ENCODE measurements at places on chromosomes 5 and 9. TPM values are rescaled to one million over a fixed set of nuclear protein-coding genes. Genes with fewer than 3 reads are reported as not detected.

DPP7 gene
- polyA plus RNA-seq = 14.5 TPM

LCN10 gene
- 2.0 TPM for polyA plus RNA-seq

CCDC152 gene
- polyA plus RNA-seq = 10.0 TPM

C6 gene
- 2.1 TPM for polyA plus RNA-seq

PDLIM4 gene
- 21.7 TPM for polyA plus RNA-seq

GLRA1 gene
- 0.08 TPM for polyA plus RNA-seq

SSBP2 gene
- 95.2 TPM for polyA plus RNA-seq

TRPM3 gene
- 12.1 TPM for polyA plus RNA-seq

UCK1 gene
- polyA plus RNA-seq = 40.5 TPM

RAD17 gene
- 35.7 TPM for polyA plus RNA-seq

FAM81B gene
- polyA plus RNA-seq = 6.9 TPM

SIT1 gene
- polyA plus RNA-seq = 0.30 TPM

ADAMTS6 gene
- polyA plus RNA-seq = 2.3 TPM

DAB2IP gene
- 51.4 TPM for polyA plus RNA-seq

VAV2 gene
- polyA plus RNA-seq = 48.2 TPM

PCDHB5 gene
- polyA plus RNA-seq = 6.8 TPM

CDC20B gene
- polyA plus RNA-seq = 0.74 TPM

ARHGEF28 gene
- 57.9 TPM for polyA plus RNA-seq

IFNK gene
- polyA plus RNA-seq = not detected

NLN gene
- polyA plus RNA-seq = 36.1 TPM

IL4 gene
- polyA plus RNA-seq = not detected

CYSRT1 gene
- 19.8 TPM for polyA plus RNA-seq

Measured in left renal cortex interstitium (tissue), 4 donors.